ENCODE measurements at places on chromosomes 7 and 10. TPM values are rescaled to one million over a fixed set of nuclear protein-coding genes. Genes with fewer than 3 reads are reported as not detected.

- no peak overlapping the region for H3K4me3 ChIP-seq
- no peaks in the 10 kb centered on the region for H3K4me1 ChIP-seq
- H3K36me3 ChIP-seq, result peaks cover 57% of the 10 kb centered on the region
Observed at GRCh38 chr10:77823811-77824542, 102.6 kb downstream of the DLG5 start.

The POM121 gene
- 80.2 TPM for total RNA-seq

The GARIN1A gene
- 0.50 TPM for total RNA-seq

DNA sequence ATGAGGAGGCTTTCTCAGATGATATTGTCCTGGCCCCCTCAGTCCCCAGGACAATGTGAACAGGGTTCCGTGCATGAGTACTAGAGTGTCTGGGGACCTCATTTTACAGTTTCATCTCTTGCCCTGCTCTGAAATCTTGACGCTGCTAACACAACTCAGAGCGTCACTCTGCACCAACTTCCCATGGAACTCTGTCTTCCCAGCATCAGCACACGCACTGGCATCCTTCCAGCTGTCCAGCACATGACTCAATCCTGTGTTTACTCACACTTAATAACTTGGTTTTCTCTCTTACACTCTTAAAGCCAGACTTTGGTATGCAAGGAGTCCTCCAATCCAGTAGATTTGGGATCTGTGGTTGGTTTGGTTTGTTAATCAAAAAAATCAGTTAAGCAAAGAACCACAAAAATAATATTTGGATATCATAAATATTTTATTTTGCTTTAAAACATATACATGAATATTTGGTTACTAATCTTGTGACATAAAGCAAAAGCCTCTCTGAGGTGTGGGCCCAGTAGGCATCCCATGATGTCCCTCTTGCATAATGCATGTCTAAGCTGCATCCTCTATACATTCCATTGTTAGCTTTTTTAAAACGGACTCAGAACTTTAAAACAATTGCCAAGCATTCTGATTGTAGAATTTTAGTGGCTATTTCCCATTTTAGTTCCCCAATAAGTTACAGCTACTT, 131.0 kb downstream of the CXCL12 start:
- no peaks in the 10 kb centered on the region for H3K27me3 ChIP-seq
- no peak overlapping the region for H3K27ac ChIP-seq
- H3K4me1 ChIP-seq, result no peaks in the 10 kb centered on the region
- H3K36me3 ChIP-seq, result no peaks in the 10 kb centered on the region

GRCh38 chr7:43905956-43906330, 453 bp downstream of the URGCP start:
- H3K27ac ChIP-seq, result no peak overlapping the region
- peak overlapping the region; percentile 87 for H3K4me3 ChIP-seq
- peak; percentile 45 for DNase-seq
- no peaks in the 10 kb centered on the region for H3K27me3 ChIP-seq

GRCh38 chr10:125235093-125236069, 75.0 kb upstream of the CTBP2 start:
- peaks cover 3% of the 10 kb centered on the region for H3K4me1 ChIP-seq
- H3K27ac ChIP-seq, result no peak overlapping the region

DNA sequence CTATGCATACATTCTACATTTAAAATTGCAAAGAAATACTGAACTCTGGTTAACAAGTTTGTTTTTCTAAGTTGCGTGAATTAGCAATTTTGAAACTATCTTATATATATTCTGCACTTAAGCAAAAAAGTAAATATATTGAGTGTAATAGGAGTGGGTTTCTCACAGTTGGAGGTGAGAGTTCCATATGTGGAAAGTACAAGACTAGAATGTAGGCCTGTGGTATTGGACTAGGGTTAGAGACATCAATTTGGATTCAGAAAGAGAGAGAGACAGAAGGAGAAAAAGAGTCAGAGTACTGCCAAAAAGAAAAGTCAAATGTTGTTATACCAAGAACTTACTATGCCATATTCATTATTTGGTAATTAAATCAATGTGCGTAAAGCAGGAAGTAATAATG, 47.3 kb upstream of the ITGB8 start:
- H3K4me1 ChIP-seq, result no peaks in the 10 kb centered on the region
- no peak overlapping the region for H3K27ac ChIP-seq
- DNase-seq, result no peak
- no peak overlapping the region for H3K4me3 ChIP-seq
- no peaks in the 10 kb centered on the region for H3K27me3 ChIP-seq

The TACC2 gene
- total RNA-seq, result 54.8 TPM

DNA sequence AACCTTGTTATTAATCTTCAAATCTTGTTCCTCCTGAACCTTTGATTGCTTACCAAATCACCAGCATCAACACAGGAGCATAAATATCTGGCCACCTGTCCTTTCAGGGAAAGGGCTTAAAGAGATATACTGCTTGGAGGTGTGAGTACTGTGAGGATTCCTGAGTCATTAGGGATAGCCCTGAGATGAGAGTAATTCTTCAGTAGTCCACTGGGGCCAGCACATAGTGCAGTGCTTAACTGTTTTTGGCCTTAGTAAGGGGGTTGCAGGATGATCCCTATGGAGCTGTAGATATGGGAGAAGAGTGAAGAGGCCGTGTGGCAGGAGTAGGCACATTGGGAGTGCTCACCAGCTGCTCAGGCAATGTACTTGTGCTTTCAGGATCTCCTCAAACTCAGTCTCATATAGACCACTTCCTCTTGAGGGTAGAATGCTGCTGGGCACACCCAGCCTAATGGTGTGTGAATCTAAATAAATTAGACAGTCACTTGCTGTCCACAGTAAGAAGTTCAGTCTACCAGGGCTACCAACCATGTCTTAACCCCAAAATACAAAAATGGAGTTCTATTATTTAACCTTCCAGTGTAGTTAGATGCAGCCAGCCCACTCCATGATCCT, 26.5 kb upstream of the GPR141 start:
- no peaks in the 10 kb centered on the region for H3K4me1 ChIP-seq
- H3K4me3 ChIP-seq, result no peak overlapping the region
- H3K27ac ChIP-seq, result no peak overlapping the region
- H3K27me3 ChIP-seq, result no peaks in the 10 kb centered on the region
- H3K36me3 ChIP-seq, result no peaks in the 10 kb centered on the region
- no peak for DNase-seq

DNA sequence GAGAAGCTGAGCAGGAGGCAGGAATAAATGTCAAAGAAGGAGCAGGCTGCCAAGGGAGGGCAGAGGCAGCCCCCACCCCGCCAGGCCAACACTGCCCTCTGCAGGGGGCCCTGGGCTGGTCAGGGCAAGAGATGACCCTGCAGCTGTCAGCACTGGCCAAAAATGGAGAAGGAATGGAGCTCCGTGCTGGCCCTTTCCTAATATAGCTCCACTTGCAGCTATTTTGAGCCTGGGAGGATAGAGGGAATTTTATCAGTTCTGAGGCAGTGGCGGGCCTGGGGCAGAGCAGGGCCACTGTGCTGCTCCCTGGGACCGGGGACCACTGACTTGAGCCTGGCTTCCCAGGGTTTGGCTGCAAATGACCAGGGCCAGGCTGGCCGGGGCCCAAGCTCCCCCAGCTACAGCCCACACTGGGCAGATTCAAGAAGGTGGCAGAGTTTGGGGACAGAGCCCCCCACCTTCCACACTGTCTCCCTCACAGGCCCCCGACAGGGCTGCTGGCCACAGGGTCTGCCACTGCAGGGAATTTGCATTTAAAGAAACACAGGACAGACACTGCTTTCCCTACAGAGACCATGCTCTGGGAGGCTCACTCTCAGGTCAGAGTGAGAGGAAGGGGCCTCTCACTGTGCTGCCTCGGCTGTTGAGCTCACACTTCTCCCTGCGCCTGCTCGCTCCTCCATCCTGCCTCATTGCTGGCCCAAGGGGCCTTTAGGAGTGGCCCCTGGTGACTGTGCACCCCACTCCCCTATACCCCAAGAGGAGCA, 16.2 kb downstream of the LDB3 start:
- no peaks in the 10 kb centered on the region for H3K4me1 ChIP-seq
- no peak overlapping the region for H3K4me3 ChIP-seq
- H3K27ac ChIP-seq, result no peak overlapping the region
- H3K27me3 ChIP-seq, result no peaks in the 10 kb centered on the region
- DNase-seq, result peak; percentile 66

GRCh38 chr10:89428877-89429276, 14.5 kb downstream of the IFIT5 start:
- no peak overlapping the region for H3K4me3 ChIP-seq
- H3K36me3 ChIP-seq, result no peaks in the 10 kb centered on the region
- DNase-seq, result no peak
- H3K27me3 ChIP-seq, result no peaks in the 10 kb centered on the region
- no peaks in the 10 kb centered on the region for H3K4me1 ChIP-seq

- no peak for DNase-seq
- H3K36me3 ChIP-seq, result no peaks in the 10 kb centered on the region
- no peaks in the 10 kb centered on the region for H3K27me3 ChIP-seq
Observed at GRCh38 chr10:47179291-47179647, 120.7 kb upstream of the GDF10 start.

The TSPAN12 gene
- total RNA-seq, result 8.7 TPM

DNA sequence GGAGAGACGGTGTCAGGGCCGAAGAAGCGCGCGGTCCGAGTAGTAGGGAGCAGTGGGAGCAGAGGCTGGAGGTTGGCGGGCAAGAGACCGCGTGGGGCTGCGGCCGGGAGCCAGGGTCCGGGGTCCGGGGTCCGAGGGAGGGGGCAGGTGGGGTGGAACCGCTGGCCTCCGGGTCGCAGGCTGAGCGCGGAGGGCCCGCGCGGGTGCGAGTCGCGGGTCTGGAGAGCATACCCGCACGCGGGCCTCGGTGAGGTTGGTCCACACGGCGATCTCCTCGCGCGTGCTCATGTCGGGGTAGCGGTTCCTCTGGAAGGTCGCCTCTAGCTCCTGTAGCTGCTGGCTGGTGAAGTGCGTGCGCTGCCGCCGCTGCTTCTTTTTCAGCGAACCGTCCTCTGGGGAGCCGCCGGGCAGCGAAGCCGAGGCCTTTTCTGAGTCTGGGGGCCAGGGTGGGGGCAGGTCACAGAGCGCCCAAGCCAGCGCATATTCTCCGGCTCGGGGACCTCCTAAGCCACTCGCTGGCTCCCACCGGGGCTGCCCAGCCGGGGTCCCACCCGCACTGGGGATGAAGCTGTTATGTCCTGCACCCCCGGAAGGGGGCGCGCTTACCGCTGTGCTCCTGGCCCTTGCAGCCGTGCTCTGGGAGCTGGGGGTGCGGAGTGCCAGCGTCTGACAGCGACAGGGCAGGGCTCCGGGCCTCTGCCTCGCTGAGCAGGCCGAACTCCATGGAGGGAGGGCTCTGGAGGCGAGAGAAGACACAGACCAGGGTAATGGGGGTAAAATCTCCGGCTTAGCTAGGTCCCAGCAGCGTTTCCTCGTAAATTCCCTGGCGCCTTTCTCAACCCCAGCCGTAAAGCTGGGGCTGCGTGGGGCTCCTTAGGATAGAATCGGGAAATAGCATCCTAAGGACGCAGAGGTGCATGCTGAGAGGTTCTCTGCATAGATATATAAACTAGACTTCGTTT, 5.5 kb downstream of the ELOVL3 start:
- peaks cover 63% of the 10 kb centered on the region for H3K27me3 ChIP-seq
- peak; percentile 83 for DNase-seq
- H3K36me3 ChIP-seq, result no peaks in the 10 kb centered on the region
- no peaks in the 10 kb centered on the region for H3K4me1 ChIP-seq
- H3K27ac ChIP-seq, result no peak overlapping the region

DNA sequence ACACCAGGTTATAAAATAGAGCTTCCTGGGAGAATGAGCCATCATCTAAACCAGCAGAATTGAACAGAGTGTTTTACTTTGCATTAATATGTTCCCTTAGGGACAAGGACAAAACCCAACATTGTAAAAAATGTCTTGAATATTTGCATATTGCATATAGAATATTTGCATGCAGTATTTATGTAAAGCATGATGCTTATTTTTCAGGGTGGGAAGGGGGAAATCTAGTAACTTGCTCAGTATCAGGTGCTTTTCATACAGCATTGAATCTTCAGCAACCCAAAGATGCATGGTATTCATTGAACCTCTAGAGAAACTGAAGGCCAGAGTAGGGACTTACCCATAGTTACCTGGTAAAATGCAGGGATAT, 409.2 kb upstream of the ZMIZ1 start:
- H3K27ac ChIP-seq, result no peak overlapping the region
- no peak overlapping the region for H3K4me3 ChIP-seq
- no peaks in the 10 kb centered on the region for H3K27me3 ChIP-seq
- peaks cover 3% of the 10 kb centered on the region for H3K36me3 ChIP-seq

The GHRHR gene
- 5.9 TPM for total RNA-seq

The IDI2 gene
- total RNA-seq, result not detected

The ZNF467 gene
- total RNA-seq, result 0.31 TPM

- H3K27me3 ChIP-seq, result 0 out of 2 replicates have a peak, but pooled peaks cover 3% of the 10 kb centered on the region
- H3K36me3 ChIP-seq, result no peaks in the 10 kb centered on the region
- H3K4me3 ChIP-seq, result no peak overlapping the region
Observed at GRCh38 chr7:113799896-113800295, 118.9 kb downstream of the PPP1R3A start.

- no peaks in the 10 kb centered on the region for H3K27me3 ChIP-seq
- H3K4me1 ChIP-seq, result no peaks in the 10 kb centered on the region
- H3K4me3 ChIP-seq, result no peak overlapping the region
- H3K36me3 ChIP-seq, result peaks cover 8% of the 10 kb centered on the region
- no peak for DNase-seq
- no peak overlapping the region for H3K27ac ChIP-seq
Observed at GRCh38 chr7:136030867-136031318, 53.7 kb upstream of the MTPN start.

The MAGI2 gene
- 14.7 TPM for total RNA-seq

DNA sequence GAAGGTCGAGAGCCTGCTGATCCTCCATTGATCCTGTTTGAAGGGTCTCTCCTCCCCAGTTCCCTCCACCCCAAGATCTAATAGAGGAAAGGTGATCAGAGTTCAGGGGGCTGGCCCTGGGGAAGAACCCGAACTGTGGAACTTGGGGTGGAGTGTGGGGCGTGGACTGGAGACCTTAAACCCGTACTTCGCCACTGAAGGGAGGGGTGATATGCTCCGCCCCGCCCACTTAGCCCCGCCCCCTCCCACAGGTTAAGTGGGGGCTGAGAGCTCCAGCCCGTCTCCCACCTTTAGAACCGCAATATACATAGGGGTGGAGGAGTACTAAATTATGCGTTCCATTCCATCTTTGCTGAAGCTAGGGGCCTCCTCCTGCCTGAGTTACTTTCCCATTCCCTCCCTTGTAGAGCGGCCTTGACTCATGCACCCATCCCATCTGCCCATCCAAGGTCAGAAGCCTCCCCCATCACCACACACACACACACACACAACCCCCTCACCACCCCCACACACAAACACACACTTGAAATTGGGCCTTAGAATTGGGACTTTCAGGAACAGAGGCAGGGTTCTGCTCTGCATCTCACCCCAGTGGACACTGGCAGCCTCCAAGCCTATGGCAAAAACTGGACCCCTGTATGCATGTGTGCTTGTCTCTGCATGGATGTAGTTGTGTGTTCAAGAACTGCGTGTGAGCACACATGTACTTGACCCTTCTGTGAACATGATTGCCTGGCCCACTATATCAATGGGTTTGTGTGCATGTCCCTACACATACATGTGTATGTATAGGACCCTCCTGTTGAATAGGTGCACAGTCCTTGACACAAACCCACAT, 991 bp downstream of the SEMA4G start:
- no peak overlapping the region for H3K27ac ChIP-seq
- H3K27me3 ChIP-seq, result no peaks in the 10 kb centered on the region
- no peaks in the 10 kb centered on the region for H3K4me1 ChIP-seq
- H3K36me3 ChIP-seq, result no peaks in the 10 kb centered on the region

The TEX47 gene
- total RNA-seq, result not detected

GRCh38 chr10:72459301-72459700, 104.6 kb upstream of the DNAJB12 start:
- no peaks in the 10 kb centered on the region for H3K27me3 ChIP-seq
- H3K27ac ChIP-seq, result no peak overlapping the region

GRCh38 chr7:147081117-147081516, 964.5 kb downstream of the CNTNAP2 start:
- no peaks in the 10 kb centered on the region for H3K27me3 ChIP-seq
- H3K4me3 ChIP-seq, result no peak overlapping the region
- H3K27ac ChIP-seq, result no peak overlapping the region

The TMUB1 gene
- 53.6 TPM for total RNA-seq

Data from H9 (cell line).